ENCODE measurements at places on chromosomes 1 and 21. TPM values are rescaled to one million over a fixed set of nuclear protein-coding genes. Genes with fewer than 3 reads are reported as not detected.

DNA sequence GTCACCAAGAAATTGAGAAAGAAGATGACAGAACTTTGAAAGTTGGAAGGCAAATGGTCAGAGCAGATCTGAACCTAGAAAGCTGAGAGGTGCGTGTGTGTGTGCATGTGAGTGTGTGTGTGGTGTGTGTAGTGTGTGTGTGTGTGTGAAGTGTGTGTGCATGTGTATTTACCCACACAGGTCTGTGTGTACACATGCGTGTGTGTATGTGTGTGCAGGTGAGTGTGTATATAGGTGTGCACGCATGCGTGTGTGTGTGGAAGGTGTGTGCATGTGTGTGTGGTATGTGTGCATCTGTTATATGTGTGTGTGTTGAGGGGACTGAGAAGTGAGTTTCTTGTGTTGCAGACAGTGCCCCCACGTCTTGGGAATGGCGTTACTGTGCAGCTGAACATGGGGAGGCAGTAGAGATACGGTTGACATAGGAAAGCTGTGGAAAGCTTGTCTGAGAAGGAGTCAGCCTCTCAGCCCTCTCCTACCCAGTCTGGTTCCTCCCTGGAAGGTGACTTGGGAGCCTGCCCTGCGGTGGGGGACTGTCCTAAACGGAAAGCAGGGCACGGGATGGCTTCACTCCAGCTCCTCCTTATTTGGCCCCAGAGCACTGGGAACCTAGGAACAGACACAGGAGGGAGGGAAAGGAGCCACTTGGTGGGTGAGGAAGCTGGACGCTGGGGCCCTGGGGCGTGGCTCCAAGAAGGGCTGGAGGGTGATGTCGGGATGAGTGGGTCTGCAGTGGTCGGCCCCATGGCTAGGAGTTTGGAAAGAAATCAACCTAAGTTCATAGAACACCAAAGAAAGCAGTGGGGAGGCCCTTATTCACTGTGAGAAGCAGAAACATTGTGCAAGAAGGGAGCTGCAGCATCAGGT, 97.2 kb downstream of the PCBP3 start:
- peaks cover 3% of the 10 kb centered on the region for H3K36me3 ChIP-seq
- peaks cover 15% of the 10 kb centered on the region for H3K4me1 ChIP-seq
- no peak for DNase-seq
- no peak overlapping the region for H3K27ac ChIP-seq

The HHAT gene
- total RNA-seq = 1.4 TPM

The C1QTNF12 gene
- total RNA-seq = 2.6 TPM

The RNF186 gene
- total RNA-seq = not detected

DNA sequence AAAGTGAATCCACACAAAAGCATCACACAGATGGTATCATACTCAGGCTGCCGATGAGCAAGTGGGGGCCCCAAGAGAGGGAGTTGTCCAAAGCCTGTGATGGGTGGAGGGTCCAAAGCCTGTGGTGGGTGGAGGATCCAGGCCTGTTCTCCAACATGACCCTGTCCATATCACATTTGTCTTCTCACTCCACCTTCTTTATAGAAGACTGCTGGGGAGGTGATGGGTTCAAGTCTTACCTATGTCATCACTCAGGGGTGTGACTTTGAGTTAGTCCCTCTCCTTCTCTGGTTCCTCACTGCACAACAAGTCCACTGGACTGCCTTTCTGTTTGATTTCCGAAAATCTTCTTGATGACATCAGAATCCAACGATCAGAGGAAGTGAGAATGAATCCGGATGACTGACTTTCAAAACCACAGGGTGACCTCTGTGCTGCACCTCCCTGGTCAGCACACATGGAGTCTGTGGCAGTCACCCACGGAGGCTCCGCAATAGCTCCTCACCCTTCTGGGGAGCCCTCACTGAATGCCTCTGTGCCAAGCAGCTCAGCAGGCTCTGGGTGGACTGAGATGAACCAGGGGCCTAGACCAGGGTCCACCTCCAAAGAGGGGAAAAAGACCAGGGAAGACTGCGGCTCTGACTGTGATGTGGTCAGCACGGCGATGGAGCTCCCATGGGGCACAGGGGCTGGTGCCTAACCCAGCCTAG, 166.8 kb downstream of the HIVEP3 start:
- peaks cover 7% of the 10 kb centered on the region for H3K36me3 ChIP-seq
- no peak for DNase-seq
- H3K4me1 ChIP-seq = peaks cover 81% of the 10 kb centered on the region
- H3K27me3 ChIP-seq = no peaks in the 10 kb centered on the region

GRCh38 chr1:209364716-209365115, 218.8 kb upstream of the CAMK1G start:
- H3K27me3 ChIP-seq = peaks cover 8% of the 10 kb centered on the region
- no peaks in the 10 kb centered on the region for H3K4me1 ChIP-seq
- no peaks in the 10 kb centered on the region for H3K36me3 ChIP-seq
- DNase-seq = no peak
- no peak overlapping the region for H3K27ac ChIP-seq

DNA sequence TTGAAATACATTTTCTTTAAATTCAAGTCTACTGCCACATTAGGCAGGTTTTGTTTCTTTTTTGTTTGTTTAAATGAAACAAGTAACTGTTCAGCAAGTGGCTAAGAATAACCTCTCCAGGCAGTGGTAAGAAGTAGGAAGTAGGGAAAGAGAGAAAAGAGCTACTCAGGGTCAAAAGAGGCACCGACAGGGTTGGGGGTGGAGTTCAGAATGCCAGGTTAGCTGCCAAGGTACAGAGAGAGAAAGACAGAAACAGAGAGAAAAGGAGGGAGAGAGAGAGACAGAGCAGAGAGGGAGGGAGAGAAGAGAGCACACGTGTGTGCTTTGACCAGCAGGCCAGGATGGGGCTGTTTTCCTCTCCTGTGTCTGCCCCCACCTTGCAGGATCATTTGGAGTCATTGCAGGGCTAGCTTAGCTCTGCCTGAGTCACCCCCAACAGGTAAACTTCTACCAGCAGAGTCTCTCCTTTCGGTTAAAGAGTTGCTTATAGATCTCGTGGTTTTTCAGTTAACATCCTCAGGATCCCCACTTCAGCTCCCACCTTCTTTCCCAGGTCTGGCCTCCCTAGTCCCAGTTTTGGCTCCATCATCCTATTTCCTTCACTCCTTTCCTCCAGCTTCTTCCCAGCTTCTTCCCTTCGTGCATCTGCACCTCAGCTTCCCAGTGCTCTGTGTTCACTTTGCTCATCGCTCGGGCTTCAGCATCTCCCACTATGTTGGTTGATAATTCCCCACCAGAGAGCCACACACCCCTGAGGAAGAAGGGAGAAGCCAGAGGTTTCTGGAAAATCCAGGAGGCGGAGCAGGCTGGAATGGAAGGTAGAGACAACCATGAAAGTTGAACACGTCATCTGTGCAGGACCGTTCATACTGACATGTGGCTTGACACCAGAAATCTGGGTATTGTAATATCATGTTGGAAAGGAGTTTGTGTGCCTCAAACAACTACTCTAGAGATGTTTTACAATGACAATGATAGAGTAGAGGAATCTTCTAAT, 21.8 kb upstream of the RAB4A start:
- no peaks in the 10 kb centered on the region for H3K36me3 ChIP-seq
- H3K4me1 ChIP-seq = peaks cover 42% of the 10 kb centered on the region
- no peak overlapping the region for H3K4me3 ChIP-seq

The PDPN gene
- not detected for total RNA-seq

- no peaks in the 10 kb centered on the region for H3K36me3 ChIP-seq
- H3K27me3 ChIP-seq = no peaks in the 10 kb centered on the region
- H3K4me1 ChIP-seq = no peaks in the 10 kb centered on the region
These were observed 41.6 kb upstream of the SEC16B start for GRCh38 chr1:178011465-178011828.

DNA sequence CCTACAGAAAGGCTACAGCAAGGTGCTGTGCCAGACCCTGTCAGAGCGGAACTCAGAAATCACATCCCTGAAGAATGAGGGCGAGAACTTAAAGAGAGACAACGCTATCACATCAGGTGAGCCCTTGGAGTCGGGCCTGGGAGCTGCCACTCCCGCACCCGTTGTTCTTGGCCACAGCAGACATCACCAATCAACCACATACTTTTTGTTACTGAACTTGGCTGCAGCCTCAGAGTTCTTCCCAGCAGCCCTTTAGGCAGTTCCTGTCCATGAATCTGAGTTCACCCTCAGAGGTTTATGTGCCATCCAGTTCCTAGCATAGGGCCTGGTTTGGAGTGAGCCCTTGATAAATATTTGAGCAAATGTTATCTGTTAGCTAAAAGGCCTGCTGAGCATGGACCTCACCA, 61.6 kb downstream of the FHAD1 start:
- DNase-seq = no peak
- no peaks in the 10 kb centered on the region for H3K4me1 ChIP-seq
- peaks cover 3% of the 10 kb centered on the region for H3K27me3 ChIP-seq
- no peaks in the 10 kb centered on the region for H3K36me3 ChIP-seq
- H3K27ac ChIP-seq = no peak overlapping the region

DNA sequence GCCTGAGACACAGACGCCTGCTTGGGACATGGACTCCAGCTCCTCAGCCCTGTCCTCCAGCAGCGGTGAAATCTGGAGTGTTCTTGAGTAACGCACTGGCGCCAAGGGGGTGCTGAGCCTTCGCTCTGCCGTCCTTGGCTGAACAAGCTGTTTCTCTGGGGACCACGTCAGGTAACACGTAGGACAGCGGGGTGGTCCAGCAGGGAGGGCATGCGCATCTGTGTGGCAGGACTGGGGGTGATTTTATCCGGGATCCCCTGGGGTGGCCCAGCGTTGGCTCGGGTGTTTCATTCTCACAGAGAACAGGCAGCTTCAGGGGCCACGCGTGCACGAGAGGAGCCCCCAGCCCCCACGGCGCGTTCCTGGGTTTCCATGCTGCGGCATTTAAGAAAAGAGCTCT, 61.2 kb downstream of the AGPAT3 start:
- peaks cover 14% of the 10 kb centered on the region for H3K36me3 ChIP-seq
- peaks cover 30% of the 10 kb centered on the region for H3K4me1 ChIP-seq
- no peak overlapping the region for H3K4me3 ChIP-seq

The THEM5 gene
- total RNA-seq = not detected

GRCh38 chr21:36125512-36126207, 9.2 kb upstream of the CBR3 start:
- DNase-seq = peak; percentile 79
- no peak overlapping the region for H3K4me3 ChIP-seq

DNA sequence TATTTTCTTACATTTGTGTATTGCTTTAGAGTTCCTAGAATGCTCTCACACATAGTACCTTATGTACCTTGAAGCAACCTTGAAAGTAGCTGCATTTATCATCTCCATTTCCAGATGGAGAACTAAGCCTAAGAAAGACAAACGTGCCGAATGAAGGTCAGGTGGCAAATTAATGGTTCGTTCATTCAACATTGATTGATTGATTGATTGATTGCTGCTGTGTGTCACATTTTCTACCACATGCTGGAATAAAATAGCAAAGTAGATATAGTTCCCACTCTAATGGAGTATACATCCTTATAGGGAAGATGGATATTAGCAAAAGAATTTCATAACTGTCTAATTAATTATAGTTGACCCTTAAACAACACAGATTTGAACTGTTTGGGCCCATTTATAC, 172.2 kb downstream of the SDCCAG8 start:
- H3K36me3 ChIP-seq = peaks cover 16% of the 10 kb centered on the region
- no peak overlapping the region for H3K4me3 ChIP-seq
- no peak for DNase-seq
- no peaks in the 10 kb centered on the region for H3K4me1 ChIP-seq
- H3K27me3 ChIP-seq = no peaks in the 10 kb centered on the region

The A3GALT2 gene
- not detected for total RNA-seq

DNA sequence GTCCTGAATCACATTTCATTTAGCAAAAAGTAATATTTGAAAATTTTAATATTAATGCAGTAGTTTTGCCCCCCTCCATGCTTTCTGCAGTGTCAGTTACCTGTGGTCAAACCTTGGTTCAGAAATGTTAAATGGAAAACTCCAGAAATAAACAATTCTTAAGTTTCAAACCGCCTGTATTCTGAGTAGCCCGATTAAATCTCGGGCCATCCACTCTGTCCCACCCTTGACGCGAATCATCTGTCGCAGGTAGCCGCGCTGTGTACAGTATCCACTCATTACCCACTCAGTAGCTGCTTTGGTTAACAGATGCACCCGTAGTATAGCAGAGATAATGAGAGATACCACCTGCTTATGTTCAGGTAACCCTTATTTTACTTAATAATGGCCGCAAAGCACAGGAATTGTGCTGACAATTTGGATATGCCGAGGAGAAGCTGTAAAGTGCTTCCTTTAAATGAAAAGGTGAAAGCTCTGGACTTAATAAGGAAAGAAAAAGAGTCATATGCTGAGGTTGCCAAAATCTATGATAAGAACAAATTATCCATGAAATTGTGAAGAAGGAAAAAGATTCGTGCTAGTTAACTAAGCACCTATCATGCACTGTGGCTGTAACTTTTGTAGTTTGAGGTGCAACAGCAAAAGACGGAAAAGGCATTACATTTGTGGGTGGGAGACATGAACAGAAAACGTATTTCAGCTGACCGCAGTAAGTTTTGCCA, 889 bp upstream of the SCYL3 start:
- H3K4me3 ChIP-seq = peak overlapping the region; percentile 70
- no peak for DNase-seq
- H3K4me1 ChIP-seq = peaks cover 30% of the 10 kb centered on the region

DNA sequence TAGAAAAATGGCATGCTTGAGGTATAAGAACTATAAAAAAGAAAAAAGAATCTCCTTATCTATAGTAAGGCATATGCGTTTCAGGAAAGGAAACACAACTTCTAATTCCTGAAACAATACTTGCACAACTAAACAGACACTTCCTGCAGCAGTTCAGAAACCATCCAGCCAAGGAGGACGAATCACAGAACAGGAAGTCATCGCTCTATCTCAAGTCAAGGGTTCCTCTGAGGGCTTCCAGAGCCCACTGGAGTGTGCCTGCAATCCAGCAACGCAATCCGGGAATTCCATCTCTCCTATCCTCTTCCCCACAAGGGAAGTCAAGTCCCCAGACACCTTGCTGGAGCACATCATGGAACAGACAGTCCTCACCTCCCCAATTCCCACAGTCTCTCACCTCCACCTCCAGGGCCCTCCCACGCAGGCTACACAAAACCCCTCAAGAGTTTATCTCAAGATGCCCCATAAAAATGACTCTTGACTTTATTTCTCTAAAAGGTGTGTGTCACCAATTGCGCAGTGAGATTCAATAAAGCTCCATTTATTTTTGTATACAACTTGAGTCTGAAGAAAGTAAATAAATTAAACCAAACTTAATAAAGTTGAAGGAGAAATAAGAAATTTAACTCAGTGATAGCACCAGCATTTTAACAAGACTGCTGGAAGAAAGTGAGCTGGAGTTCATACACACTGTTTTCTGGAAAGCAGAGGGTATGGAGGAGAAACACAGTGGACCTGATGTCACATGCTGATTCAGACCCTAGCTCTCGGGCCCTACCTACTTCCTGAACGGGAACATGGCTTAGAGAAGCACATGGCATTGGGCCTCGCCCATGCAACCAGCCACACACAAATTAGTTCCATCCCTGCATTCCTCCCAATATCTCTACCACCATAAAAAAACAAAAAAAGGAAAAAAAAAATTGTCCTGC, 39.9 kb downstream of the SIPA1L2 start:
- H3K27ac ChIP-seq = no peak overlapping the region
- H3K36me3 ChIP-seq = no peaks in the 10 kb centered on the region
- H3K4me3 ChIP-seq = no peak overlapping the region

- H3K36me3 ChIP-seq = no peaks in the 10 kb centered on the region
- no peak overlapping the region for H3K4me3 ChIP-seq
- no peak overlapping the region for H3K27ac ChIP-seq
- H3K4me1 ChIP-seq = no peaks in the 10 kb centered on the region
These were observed 621.6 kb upstream of the CHRM3 start for GRCh38 chr1:238764779-238765178.

Data from activated CD8-positive, alpha-beta T cell treated with anti-CD3 and anti-CD28 coated beads for 36 hours (primary cell).